ENCODE measurements at places on chromosomes 1 and 21.

GRCh38 chr1:5010236-5010635 is 355.8 kb downstream of the AJAP1 start:
- DNase-seq, result no peak

DNA sequence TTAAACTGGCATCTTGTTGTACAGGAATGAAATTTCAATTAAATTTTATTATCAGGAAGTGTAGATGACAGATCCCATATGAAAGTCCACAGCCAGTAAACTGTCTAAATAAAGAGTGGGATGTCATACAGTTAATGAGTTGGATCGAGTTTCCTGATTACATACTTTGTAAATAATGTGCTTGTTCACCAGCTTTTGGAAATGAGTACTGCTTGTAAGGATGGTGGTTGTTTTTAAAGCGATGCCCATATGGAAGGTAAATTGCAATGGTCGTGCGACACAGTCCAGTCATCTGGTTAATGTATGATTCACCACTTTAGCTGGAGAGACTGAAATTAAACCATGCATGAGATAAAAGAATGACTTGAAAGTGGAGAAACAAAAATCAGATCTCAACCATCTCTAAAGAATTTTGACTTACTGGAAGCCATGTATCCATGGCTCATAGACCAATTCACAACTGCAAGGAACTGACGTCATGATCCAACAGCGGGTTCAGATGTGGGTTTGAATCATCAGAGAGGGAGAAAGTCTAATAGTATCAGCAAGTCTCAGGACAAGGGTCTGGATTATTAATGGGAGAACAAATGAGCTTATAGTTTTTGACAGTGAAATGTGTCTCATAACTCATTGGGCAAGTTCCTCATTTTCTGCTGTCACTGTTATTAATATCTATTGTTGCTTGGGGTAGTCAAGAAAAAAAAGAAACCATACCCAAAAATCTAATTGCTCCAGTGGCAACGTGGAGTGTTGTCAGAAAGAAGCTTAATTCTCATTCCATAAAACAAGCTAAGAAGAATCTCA is 49.0 kb downstream of the MAP10 start:
- DNase-seq, result no peak

DNA sequence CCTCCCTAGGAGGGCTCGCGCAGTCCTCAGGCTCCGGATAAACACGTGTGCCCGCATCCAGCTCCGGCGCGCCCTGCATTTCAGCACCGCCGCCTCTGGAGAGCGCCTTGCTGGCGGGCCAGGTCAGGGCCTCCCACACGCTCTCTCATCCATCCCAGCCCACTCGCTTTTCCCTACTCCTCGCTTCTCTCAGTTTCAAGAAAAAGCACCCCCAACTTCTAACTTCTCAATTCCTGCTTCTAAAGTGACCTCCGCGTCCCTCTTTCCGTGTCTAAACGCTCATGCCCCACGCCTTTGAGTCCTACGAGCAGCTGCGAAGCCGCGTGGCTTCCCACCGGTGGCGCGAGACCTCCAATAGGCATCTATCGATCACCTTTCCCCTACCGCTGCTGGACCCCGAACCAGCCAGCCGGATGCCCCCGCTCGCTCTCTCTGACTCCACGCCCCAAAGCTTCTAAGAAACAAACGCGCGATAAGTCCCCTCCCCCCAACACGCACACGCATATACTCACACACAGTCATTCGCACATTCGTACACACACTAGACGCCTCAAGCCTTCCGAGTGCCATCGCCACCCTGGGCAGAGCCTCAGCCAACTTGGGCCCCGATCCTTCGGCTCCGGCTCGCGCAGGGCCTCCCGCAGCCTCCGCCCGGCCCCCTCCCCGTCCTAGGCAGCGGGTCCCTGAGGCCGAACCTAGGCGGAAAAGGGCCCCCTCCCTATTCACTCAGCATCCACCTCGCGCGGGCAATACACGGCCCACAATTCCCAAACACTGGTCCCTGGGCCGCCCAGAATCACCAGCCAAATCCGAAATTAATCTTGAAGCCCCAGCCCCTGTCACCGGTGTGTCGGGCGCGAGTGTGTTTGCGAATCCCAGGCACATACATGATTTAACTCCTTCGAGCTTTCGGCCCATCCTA is 1.1 kb downstream of the NMNAT2 start:
- DNase-seq, result peak; percentile 59

GRCh38 chr1:29136391-29136915 is 12.8 kb upstream of the TMEM200B start:
- no peak for DNase-seq

DNA sequence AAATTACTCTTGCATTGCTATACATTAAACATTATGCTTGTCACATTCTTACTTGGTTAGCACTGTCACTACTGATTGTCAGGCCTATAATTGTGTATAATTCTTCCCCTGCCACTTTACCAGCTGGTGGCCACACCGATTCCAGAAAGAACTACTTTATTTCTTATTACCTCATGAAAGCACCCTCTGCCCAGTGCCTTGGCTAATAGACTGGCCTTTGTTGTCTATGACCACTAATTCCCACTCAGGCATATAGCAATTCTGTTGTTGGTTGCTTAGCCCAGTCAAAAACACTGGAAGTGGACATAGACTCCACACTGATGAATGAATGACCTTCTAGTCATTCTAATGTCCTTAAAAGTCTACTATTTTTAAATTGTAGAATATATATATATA is 35.6 kb downstream of the MRPL39 start:
- DNase-seq, result no peak

GRCh38 chr1:194042736-194043135 is 856.3 kb upstream of the B3GALT2 start:
- no peak for DNase-seq

GRCh38 chr1:67441739-67442281 is 11.6 kb upstream of the SERBP1 start:
- no peak for DNase-seq

- DNase-seq, result no peak
Observed at GRCh38 chr1:13818926-13819325, 118.9 kb downstream of the PRDM2 start.
